ENCODE measurements at places on chromosomes 7 and 10.

DNA sequence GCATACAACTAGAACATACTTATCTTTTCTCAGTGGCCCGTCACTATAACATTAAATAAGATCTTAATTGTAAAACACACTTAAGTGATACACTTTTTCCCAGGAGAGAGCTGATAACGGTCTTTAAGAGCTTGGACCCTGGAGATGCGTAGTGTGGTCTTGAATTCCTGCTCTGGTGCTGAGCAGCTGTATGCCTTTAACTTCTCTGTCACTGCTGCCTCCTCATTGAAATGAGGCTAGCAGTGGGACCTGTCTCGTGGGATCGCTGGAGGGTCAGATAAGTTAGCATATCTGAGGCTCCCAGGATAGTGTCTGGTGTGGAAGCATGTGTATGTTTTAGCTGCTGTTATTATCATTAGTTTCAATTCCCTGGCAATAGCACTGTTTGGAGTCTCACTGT, 194.9 kb downstream of the SDK1 start:
- no peak for DNase-seq

DNA sequence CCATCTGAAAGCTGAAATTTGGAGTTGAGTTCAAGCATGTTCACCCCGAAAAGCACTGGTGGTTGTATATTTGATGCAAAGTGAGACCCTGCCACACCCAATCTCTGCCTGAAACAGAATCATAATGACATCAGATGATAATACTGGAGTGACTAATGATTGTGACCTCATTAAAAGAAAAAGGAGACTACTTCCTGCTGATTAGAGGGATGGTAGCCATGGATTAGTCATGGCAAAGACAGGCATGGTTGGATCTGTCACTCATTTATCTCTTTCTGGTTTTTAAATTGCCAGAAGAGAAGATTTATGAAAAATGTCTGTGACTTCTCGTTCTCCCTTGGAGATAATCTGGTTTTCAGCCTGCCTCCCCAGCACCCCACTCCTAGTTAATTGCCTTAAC, 101.2 kb downstream of the BAMBI start:
- no peak for DNase-seq

GRCh38 chr10:50600831-50601477, 22.8 kb downstream of the SGMS1 start:
- no peak for DNase-seq

- no peak for DNase-seq
These were observed 60.0 kb upstream of the ACSM6 start for GRCh38 chr10:95133997-95134396.

DNA sequence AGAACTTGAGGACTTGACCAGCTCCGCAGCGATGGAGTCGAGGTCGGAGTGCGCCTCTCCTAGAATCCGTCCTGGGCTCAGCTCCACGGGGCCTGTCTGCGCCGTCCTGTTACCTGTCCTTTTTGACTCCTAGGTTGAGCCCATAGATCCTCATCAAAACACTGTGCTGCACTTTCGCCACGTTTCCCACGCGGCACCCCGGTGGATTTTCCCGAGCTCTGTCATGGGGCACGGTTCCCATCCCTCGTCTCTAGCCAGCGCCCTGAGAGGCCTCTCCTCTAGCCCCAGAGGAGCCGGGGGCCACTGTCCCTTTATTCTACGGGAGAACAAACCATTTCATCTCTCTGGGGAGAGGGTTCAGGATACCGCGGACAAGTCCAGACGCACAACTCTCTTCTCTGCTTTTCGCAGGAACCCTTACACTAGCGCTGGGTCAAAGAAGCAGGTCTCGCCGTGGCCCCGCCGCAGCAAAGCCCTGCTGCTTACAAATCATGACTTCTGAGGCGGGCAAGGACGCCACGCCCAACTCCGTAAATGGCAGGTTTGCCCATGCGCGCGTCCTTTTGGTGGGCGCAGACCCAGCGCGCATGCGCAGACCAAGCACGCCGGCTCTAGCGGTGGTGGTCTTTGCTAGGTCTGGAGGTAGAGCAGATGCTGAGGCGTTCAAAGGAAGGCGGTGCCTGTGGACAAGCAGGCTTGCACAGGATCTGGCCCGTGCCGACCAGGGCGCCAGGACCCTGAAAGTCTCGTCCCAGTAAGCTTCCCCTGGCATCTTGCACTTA, 10.3 kb upstream of the ANKRD7 start:
- peak; percentile 97 for DNase-seq

DNA sequence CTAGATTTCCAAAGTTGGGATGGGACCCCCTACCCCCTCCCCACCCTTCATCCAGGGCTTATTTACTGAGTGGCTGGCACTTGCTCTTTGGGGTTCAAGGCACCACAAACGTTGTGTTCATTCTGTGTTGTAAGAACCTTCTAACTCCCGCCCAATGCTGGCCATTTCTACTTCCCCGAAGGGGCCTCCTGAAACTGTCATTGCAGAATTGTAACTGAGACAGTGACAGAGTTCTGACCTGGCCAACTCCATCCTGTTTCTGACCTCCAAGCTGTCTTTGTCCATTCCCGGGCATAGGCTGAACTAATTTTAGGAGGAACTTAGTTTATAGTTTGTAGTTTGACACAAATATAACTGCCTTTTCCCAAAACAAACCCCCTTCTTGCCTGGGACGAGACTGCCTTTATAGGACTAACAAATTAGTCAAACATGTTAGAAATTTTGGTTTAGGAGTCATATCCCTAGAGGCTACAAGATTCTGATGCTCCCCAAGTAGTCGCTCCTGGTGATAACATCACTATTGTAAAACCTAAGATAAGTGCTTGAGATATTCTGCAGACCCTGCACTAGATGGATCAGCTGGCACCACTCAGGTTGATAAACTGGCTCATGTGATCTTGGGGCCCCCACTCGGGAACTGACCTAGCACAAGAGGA, 34.8 kb upstream of the ZMIZ2 start:
- no peak for DNase-seq

DNA sequence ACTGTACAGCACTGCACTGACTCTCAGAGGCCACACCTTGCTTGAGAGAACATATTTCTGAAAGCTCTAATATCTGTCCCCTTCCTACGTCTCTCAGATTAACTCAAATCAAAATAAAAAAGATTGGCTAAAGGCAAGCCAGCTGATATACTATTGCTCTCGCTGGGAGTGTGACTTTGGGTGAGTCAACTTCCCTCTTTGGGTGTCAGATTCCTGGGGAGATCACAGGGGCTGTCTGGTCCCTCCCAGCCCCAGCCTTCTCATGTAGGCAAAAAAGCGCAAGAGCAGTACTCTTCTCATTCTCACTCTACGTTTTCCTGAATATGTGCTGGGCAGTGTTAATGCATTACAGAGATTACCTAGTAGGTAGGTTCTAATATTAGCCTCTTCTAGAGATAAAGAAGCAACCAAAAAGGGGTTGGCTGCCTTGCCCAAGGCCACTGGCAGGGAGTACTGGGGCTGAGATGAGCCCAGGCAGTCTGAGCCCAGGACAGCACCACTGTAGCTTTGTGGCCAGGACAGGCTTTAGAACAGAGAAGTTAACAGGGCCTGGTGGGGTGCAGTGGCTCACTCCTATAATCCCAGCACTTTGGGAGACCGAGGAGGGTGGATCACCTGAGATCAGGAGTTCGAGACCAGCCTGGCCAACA, 9.1 kb upstream of the DENND2A start:
- no peak for DNase-seq

GRCh38 chr10:14587540-14588083, 187.1 kb downstream of the FAM107B start:
- no peak for DNase-seq

DNA sequence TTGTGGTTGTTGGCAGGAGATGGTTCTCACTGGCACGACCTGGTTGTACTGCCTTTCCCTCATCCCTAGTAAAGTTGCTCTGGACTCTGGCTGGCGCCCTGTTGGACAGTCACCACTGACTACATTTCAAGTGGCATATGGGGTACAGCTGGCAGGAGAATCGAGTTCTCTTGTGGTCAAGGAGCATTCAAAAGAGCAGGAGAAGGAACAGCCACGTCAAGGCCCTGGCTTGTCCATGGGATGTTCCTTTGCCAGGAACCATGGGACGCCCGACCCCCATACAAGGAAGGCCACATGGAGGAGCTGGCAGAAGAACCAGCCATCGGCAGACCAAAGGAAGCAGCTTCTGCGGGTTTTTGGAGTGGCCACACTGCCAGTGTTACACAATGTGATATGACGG, 87.0 kb upstream of the SLC25A13 start:
- DNase-seq: no peak

- DNase-seq: no peak
These were observed 137.5 kb downstream of the GNAT3 start for GRCh38 chr7:80374321-80374720.

DNA sequence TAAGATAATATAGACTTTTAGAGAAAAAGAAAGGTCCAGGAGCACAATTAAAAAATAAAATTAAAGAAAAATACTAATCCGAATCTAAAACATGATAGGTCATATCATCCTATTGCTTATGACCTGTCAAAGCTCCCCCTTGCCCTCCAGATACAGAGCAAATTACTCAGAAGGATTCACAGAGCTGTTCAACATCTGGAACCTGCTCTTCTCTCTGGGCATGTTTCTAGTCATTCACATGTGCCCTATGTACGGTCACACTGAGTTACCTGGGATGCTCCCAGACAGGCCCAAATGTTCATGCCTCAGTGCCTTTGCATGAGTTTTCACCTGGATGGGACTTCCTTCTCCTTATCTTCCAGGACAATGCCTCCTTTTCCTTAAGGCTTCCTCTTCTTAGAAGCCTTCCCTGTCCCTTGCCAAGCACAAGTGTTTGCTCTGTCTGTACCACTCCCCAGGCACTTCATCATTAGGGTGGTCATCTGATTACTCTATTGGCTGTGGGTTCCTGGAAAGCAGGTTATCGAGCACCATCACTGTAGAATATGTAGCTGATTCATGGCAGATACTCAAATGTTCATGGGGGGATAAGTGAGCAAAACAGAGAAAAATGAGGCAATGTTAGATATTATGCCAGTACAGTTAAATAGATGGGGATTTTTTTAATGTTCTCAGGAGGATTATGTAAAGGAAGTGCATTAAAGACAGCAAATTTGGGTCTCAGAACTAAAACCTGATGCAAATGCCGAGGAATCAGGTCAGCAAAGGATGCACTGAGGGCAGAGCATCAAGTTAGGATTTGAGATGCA, 12.0 kb upstream of the AOAH start:
- no peak for DNase-seq

Measured in DMS79 treated with DMSO at 0.1 percent for 48 hours (cell line).